Activated CD4-positive, alpha-beta T cell treated with anti-CD3 and anti-CD28 coated beads, Interleukin-2, amount 10 ng/mL, durations not matched to agents 7 days and 5 days (primary cell): ENCODE measurements at places on chromosomes 13 and 19. TPM values are rescaled to one million over a fixed set of nuclear protein-coding genes. Genes with fewer than 3 reads are reported as not detected.

DNA sequence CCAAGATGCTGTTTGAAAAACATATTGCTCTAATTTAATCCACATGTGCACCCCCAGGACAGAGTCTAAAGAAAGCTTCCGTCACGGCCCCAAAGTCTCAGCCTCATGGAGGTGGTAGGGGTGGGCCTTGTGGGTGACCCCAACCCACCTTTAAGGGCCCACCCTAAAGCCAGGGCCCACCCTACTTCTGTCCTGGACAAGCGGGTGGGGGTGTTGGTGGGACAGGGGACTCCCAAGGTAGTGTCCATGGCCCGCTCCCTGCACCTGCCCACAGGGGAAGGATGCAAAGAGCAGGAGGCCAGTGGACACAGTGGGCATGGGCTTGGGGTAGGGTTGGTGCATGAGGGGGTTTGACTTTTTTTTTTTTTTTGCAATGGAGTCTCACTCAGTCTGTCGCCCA lies 66.8 kb downstream of the KCTD15 start:
- no peak for DNase-seq

The ANKLE1 gene
- 1.7 TPM for total RNA-seq

The KIR3DL2 gene
- total RNA-seq = 3.1 TPM

The KANK2 gene
- total RNA-seq = 2.0 TPM

- DNase-seq = no peak
These were observed 9.6 kb downstream of the PLPPR3 start for GRCh38 chr19:812049-812746.

The PRTN3 gene
- total RNA-seq = not detected

- DNase-seq = no peak
These were observed 35.7 kb downstream of the LACC1 start for GRCh38 chr13:43915451-43915850.

The CYP4F8 gene
- not detected for total RNA-seq

The ZSCAN5C gene
- total RNA-seq = not detected

DNA sequence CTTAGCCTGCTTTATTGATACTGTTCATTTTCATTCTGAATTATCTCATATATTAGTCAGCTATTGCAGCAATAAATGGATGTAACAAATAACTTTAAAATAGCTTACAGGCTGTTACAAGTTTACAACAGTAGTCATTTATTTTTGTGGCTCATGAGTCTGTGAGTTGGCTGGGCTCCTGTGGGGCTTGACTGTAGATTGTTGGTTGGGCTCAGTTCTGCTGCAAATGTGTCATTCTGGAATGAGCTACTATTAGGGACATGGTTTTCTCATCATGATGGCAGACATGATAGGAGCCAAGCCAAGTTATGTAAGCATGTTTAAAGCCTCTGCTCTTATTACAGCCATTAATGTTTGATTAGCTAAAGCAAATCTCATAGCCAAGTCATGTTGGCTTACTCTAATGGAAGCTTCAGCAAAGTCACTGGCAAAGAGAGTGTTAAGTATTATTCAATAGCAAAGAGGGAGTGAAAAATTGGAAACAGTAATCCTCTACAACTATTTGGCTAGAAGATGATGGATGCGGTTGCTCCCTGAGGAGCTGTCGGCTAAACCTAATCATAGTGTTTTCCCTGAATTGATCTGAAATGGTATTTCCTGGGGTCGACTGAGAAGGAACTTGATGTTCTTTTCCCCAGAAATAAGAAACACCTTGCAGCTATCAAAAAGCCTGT lies 391.3 kb downstream of the TDRD3 start:
- DNase-seq = no peak

GRCh38 chr19:19587771-19588170 lies 30.7 kb downstream of the PBX4 start:
- DNase-seq = no peak

The KLHL1 gene
- total RNA-seq = not detected

DNA sequence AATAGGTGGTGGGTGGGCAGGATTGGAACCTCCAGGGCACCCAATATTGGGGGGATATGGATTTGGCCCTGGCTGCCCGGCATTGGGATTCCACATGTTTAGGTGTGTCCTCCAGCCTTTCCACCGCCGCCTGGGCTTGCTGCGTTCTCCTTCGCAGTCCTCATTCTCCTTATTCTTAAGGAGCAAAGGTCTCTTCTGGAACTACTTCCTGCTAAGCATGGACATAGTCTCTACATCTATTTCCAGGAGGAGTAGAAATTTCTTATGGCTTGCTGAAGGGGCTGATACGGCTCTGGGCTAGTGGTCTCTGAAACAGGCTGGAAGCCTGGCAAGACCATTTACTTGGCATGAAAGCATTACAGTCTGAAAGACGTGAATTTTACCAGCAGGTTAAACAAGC lies 9.2 kb upstream of the FCGBP start:
- DNase-seq = no peak

The ZNF844 gene
- total RNA-seq = 3.5 TPM

DNA sequence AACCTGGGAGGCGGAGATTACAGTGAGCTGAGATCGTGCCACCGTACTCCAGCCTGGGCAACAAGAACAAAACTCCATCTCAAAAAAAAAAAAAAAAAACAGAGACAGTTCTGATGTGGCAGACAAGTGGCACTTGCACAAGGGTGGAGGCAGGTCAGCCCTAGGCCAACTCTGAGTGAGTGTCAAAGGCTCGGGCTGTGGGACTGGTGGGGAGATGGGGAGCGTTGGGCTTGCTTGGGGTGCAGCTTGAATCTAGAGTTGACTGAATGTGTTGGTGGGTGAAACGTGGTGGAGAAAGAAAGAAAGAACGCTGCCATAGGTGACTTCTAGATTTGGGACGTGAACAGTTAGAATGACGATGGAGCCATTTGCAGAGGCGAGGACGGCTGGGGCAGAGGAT lies 121.3 kb upstream of the SPACA7 start:
- DNase-seq = no peak

GRCh38 chr19:39599116-39599515 lies 3.2 kb upstream of the LGALS13 start:
- DNase-seq = peak; percentile 47

The KISS1R gene
- total RNA-seq = 0.72 TPM

GRCh38 chr19:38068826-38069225 lies 155.2 kb downstream of the DPF1 start:
- no peak for DNase-seq

DNA sequence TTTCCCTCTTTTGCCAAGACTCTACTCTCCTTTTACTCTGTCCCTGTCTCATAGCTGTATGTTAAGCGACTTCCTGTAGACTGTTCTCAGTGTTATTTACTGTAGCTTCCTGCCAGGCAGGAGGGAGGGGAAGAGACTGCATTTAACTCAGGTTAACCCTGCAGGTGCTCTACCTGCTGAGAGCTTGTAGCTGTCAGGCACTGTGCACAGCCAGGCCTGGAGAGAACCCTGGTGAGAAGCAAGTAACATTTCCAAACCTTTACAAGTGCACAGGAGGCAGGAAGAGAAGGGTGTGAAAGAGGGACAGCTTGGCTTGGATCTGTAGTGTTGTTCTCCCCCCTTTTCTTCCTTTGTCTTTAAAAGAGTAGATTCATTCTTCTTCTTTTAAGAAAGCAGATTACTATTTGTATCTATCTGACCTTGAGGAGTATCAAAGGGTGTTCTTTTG lies 167.1 kb downstream of the LMO7 start:
- peak; percentile 39 for DNase-seq

The ITGBL1 gene
- total RNA-seq = not detected

The SULT2B1 gene
- 0.30 TPM for total RNA-seq

The MYADM gene
- 122 TPM for total RNA-seq

GRCh38 chr13:41641961-41642360 lies 184.6 kb downstream of the RGCC start:
- no peak for DNase-seq

- DNase-seq = no peak
These were observed 5.1 kb downstream of the FTL start for GRCh38 chr19:48970139-48970766.

GRCh38 chr13:58994777-58995176 lies 1169.0 kb downstream of the DIAPH3 start:
- no peak for DNase-seq

- DNase-seq = no peak
These were observed 65.3 kb upstream of the MCF2L start for GRCh38 chr13:112903606-112904195.

DNA sequence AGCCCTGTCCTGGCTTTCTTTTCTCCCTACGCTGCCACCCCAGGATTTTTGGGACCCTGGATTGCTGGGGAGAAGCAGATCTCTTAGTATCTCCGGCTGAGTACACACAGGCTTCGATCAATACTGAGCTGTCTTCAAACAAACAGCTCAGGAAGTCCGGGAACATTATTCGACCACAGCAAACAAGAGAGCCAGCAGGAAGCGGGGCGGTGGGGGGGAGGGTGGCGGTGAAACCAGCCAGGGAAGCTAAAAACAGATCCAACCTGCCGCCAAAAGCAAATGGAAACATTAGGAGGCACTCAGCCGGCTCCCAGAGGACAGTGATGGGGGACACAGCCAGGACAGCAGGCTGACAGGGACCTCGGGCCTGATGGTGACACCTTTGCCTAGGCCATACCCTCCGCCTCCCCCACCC lies 12.2 kb upstream of the BCAM start:
- DNase-seq = peak; percentile 15

- no peak for DNase-seq
These were observed 4.2 kb upstream of the SPACA6 start for GRCh38 chr19:51688671-51689571.

The AMER2 gene
- total RNA-seq = not detected

DNA sequence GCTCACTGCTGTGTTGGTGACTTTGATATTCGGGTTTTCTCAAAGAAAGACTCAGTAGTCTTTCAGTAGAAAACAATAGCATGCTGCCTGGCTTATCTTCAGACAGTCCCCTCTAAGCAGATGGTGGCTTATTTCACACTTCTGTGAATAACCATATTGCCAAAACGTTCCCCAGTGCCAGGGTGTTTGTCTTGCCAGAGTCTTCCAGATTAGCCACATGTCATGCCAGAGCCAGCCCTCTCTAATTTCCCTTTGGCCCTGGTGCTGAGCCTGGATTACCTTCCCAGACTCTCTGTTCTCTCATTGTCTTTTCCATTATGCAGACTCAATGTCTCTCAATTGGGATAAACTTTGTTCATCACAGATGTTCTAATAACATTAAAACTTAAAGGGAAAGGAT lies 488.0 kb upstream of the ATXN8OS start:
- no peak for DNase-seq

- DNase-seq = no peak
These were observed 30.2 kb downstream of the CACNA1A start for GRCh38 chr19:13476071-13476470.

- no peak for DNase-seq
These were observed 242.4 kb downstream of the KCNRG start for GRCh38 chr13:50257646-50258045.

- no peak for DNase-seq
These were observed 79.4 kb downstream of the FOXO1 start for GRCh38 chr13:40586886-40587565.

The KLK3 gene
- total RNA-seq = not detected

The PABPC3 gene
- 0.58 TPM for total RNA-seq

The COL5A3 gene
- total RNA-seq = 0.40 TPM

DNA sequence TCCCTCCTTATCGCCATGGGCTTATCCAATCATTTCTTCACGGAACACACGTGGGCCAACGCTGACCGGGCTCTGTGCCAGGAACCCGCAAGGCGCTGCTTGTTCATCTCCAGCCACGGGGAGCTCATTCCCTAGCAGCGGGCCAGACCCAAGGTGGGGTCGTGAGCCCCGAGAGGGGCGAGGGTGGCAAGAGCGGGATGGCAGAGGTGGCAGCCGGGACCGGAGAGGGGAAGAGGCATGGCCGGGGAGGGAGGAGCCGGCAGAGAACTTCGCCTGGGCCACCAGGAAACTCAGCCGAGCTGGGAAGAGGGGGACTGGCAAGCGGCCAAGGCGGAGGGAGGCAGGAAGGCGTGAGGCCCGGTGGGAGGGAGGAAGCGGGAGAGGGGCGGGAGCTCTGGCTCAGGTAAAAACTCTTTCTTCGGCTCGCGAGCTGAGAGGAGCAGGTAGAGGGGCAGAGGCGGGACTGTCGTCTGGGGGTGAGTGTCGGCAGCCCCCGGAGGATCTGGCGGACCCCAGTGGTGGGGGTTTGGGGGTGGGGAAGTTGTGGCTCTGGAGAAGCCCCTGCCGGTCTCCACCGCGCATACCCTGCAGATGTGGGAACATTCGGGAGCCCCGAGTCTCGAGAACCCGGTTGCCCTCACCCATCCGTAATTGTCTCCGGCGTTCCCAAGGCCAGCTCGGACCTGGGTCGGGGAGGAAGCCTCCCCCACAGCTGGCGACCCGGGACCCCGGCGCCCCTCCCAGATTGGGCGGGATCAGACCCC lies at the start of gene B3GNT3:
TSS of gene B3GNT3 (plus strand) at position 408 of the 764 bp plus-strand sequence. CDS start 12,670 bp downstream, outside the sequence.
- DNase-seq = peak; percentile 21

The KIR3DL1 gene
- not detected for total RNA-seq

- no peak for DNase-seq
These were observed 608 bp downstream of the CCDC8 start for GRCh38 chr19:46412650-46413261.

The PCDH9 gene
- 0.30 TPM for total RNA-seq

DNA sequence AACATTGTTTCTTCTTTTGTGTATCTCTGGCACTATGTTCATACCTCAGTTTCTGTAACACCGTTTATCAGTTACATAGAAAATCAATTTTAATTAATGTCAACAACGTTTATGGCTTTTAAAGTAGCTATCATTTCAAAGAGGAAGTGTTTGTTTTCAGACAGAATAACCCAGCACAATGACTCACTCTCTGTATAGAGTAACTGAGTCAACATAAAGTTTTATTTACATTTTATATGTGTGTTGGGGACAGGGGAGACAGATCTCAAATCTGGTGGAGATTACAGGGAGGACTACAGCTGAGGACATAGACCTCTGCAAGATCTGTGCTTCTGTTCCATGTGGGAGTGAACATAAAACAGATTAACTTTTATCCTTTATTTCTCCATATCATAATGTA lies 2590.1 kb downstream of the PCDH9 start:
- no peak for DNase-seq

DNA sequence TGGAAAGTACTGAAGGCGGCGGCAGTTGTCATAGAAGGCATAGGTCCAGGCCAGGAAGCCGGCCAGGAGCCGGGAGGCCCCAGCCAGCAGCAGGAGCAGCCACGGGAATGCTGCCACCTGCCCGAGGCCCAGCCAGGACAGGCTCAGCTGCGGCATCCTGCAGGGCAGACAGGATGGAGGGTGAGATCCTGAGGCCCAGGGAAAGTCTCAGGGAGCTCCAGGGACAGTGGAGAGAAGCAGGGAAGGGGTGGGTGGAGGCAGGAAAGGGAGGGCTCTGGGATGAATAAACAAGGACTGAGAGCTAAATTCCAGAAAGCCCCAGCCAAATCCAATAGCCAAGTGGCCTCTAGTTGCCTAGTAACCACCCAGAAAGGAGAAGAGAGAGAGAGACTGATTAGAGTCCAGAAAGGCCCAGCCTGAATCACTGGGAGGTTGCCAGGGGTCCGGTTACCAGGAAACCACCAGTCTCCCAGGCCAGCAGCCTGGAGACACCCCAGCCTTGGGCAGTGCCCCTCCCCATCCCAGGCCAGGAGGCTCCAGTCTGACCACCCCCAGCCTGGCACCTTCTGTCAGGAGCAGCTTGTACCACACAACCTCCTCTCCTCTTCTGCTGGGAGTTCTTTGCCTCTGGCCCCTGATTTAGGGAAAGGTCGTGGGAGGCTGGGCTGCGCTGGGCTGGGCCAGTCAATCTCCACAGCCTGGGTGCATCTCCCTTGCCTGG lies 7.5 kb upstream of the OR10H5 start:
- DNase-seq = no peak
